ENCODE measurements at places on chromosomes 3 and 15.

DNA sequence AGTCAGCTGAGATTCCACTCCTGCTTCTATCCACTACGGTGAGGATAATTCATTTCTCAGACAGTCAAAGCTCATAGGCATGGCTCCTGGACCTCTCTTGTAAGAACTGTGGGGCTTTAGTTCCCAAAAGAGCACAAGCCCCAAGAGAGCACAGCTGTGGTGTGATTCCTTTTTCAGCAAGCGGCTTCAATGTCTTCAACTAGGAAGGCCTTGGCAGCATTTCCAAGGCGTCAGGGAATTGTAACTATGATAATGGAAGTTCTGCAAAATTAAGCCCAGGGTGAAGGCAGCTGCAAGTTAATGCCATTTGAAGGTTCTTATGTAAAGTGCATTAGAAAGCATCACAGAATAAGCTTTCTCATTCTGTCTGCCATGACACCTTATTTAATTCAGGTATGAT, 657.1 kb downstream of the GRM7 start:
- DNase-seq = no peak

GRCh38 chr15:87929841-87930240, 326.7 kb downstream of the NTRK3 start:
- DNase-seq = no peak

DNA sequence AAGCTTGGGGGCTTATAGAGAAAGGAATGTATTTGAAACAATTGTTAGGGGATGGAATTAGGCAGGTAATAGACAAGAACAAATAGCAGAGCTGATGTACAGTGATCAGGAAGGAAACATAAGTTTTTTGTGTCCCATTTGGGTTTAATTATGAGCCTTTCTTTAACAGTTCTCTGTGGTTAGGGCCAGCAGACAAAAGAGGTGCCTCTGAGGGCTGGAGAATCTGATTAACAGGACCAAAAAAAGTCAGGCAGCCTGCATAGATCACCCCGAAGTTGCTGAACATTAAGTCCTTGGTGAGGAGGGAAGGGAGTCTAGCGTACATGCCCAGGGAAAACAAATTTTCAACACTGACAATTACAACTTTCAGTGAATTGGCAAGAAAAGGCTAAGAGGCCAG, 88.6 kb upstream of the SPRED1 start:
- no peak for DNase-seq

GRCh38 chr3:172104471-172105072, 65.2 kb downstream of the FNDC3B start:
- DNase-seq = no peak

GRCh38 chr15:91049378-91050127, 27.2 kb upstream of the VPS33B start:
- DNase-seq = peak; percentile 73

GRCh38 chr15:62547584-62547983, 382.5 kb upstream of the C2CD4B start:
- no peak for DNase-seq

DNA sequence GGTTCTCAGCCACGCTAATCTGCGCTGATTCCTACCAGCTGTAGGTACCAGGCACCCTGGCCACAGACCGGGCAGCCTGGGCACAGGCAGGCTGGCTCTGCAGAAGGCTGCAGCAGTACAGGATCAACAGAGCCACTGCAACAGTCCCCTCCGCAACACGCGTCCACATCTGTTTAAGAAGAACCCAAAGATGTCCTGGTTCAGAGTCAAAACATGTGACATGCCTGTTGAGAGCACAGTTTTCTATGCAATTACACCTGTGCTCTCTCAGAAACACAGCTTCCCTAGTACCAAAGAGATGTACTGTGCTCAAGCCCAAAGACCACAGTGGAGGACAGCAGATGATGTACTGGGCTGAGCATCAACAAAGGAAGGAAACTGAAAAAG, 18.8 kb downstream of the LRIG1 start:
- peak; percentile 74 for DNase-seq

- no peak for DNase-seq
Observed at GRCh38 chr3:17181413-17181907, 296.7 kb downstream of the PLCL2 start.

DNA sequence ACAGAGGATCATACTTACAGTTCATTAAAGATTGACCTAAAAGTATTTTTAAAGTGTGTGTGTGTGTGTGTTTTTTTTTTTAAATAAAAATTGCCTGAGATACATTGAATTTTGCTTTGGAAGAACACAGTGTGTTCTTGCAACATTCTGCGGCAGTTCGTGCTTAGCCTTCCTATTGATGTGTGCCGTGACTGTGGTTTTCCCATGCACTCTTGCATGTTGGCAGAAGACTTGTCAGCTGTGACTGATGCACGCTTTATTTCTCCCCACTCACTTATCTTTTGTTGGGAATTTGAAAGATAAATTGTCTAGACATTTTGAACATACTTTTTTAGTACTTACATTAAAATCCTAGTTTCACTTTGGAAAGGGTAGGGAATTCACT, 136.3 kb upstream of the LRRFIP2 start:
- peak; percentile 24 for DNase-seq

DNA sequence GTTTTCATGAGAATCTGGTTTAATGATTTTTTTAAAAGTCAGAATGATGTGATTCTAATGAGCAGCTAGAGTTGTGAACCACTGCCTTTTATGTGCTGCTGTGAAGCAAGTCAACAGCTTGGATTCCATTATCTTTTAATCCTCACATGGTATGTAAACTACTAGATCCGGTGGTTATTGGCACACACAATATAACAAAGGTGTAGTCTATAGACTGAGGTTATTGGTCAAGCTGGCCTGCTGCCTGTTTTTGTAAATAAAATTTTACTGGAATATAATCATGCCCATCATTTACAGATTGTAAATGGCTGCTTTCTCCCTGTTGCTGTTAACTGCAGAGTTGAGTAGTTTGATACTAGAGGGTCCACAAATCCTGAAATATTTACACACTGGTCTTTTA, 103.1 kb downstream of the OTOL1 start:
- DNase-seq = no peak

DNA sequence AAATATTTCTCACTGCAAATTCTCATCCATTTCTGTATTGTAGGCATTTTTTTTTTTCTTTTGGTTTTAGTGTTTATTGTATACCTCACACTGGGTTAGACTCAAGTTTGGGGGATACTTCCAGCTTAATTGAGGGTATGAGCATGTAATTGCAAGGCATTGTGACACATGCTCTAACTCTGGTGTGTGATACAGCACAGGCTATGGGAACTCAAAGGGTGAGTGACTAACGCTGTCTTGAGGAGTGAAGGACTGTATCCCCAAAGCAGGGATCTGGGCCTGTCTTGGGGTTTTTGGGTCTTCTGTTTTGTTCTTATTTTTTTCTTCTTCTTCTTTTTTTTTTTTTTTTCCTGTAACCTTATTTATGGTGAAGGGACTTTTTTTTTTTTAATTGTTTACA, 26.9 kb downstream of the MAP2K1 start:
- DNase-seq = no peak

GRCh38 chr15:97991972-97992541, 31.6 kb downstream of the ARRDC4 start:
- DNase-seq = no peak

DNA sequence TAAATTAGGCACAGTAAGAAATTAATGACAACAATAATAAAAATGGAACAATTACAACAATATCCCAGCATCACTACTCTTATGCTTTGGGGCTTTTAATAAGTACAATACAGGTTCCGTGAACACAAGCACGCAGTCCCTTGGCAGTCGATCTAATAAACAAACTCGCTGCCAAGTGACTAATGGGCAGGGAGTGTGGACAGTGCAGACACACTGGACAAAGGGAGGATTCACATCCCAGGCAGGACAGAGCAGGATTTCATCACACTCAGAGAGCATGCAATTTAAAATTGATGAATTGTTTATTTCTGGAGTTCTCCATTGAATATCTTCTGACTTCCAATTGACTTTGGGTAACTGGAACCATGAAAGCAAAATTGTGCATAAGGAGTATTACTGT, 524.1 kb upstream of the CFAP20DC start:
- DNase-seq = peak; percentile 93

GRCh38 chr3:120093911-120094775, at the start of gene GSK3B:
Gene GSK3B (minus strand): TSS chr3:120094447. CDS start chr3:120093434, 1,013 bp downstream.
- DNase-seq = peak; percentile 77

- no peak for DNase-seq
Observed at GRCh38 chr3:127454051-127454450, 136.5 kb downstream of the TPRA1 start.

DNA sequence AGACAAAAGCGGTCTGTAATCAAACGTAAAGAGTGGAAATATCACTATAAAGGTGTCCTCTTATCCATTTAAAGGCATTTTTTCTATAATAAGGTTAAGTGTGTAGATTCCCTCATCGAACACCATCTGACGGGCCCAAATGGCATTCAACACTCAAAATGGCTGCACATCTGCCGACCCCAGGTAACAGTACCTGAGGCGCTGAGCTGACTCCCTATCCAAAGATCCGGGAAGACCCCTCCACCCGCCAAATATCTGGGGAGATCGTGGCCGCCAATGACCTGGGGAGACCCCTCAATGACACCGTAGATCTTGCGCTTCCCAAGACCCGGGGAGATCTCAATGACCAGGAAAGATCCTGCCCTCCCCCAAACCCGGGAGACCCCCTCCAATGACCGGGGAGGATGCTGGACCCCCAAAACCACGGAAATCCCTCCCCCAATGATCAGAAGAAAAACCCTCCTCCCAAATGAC, 476 bp downstream of the IP6K2 start:
- no peak for DNase-seq

DNA sequence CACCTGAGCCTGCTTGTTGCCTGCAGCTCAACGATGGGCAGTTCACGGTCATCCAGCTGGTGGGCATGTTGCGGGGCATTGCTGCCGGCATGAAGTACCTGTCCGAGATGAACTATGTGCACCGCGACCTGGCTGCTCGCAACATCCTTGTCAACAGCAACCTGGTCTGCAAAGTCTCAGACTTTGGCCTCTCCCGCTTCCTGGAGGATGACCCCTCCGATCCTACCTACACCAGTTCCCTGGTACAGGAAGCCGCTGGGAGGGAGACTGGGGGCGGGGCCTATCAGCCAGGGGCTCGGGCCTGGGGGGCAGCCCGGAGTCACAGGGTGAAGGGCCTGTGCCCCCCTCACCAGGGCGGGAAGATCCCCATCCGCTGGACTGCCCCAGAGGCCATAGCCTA, 18.8 kb downstream of the EPHB3 start:
- DNase-seq = no peak

GRCh38 chr3:10173926-10174435, 9.3 kb downstream of the IRAK2 start:
- DNase-seq = peak; percentile 81

DNA sequence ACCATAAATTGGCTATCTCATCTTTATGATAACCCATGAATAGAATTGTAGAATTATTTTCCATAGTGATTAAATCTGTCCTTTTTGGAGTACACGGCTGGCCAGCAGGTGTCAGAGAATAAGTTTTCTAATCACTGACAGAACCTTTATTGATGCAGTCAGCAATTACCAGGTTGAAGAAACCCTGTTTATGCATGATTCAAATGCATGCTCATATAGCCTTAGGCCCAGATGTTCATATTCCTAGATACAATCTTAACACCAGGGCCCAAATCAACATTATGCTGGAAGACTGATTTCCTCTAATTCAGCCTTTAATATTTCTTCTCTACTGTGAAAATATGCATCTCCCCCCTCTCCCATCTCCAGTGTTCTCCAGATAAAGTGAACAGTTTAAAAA, 243.5 kb upstream of the DCBLD2 start:
- DNase-seq = no peak

GRCh38 chr3:49500732-49501609, 30.9 kb downstream of the DAG1 start:
- DNase-seq = no peak

DNA sequence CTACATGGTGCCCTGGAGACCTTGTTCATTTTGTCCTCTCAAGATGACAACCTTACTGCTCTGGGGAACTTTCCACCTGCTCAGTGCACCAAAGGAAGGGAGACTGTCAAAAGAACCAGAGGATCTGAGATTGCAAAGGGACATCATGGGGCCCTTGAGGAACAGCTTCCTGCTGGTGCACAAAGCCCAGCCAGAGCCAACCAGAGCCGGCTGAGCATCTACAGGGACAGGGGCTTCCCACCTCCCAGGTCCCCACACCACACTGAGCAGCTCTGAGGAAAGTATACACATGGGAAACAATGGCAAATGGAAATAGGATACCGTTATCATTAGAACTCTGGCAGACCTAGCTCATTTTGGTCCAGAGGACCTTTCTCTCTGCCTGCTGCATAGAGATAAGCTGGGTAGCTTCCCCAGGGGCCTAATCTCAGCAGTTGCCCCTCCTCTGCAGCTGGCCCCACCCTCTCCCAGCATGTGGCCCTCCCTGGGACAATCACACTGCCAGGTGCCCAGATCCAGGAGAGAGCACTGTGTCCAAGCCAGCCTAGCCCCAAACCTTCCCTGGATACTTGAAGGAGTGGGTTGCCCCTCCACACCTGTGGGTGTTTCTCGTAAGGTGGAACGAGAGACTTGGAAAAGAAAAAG, 123.4 kb upstream of the PRR20G start:
- no peak for DNase-seq

- no peak for DNase-seq
Observed at GRCh38 chr3:184738506-184738890, 26.6 kb upstream of the MAGEF1 start.

DNA sequence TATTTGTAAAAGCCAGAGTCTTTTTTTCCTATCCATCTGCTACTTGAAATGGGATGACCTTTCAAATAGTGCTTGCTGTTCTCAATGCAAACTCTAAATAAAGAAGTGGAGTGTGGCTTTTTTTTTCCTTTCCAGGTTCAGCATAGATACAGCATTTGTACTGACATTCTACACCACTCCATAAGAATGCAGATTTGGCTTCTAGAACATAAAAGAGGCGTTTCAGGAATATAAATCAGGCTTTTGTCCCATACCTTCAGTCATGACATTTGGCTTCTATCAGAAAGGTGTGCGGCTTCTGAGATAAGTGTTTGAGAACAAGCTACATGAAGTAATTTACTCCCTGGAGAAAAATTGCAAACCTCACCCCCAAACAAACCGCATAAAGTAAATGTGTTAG, 553.1 kb downstream of the FHIT start:
- DNase-seq = no peak

GRCh38 chr3:32438596-32439344, 47.1 kb downstream of the CMTM7 start:
- DNase-seq = no peak

- DNase-seq = no peak
Observed at GRCh38 chr3:38153221-38153620, 12.1 kb upstream of the OXSR1 start.

GRCh38 chr15:23574742-23575141, 9.3 kb downstream of the MKRN3 start:
- no peak for DNase-seq

- no peak for DNase-seq
Observed at GRCh38 chr15:41487802-41488201, 5.9 kb upstream of the ITPKA start.

GRCh38 chr3:116899253-116899652, 189.7 kb downstream of the TUSC7 start:
- DNase-seq = no peak

Measured in globus pallidus (tissue), 1 donor.